ENCODE measurements at places on chromosomes 5 and 9. TPM values are rescaled to one million over a fixed set of nuclear protein-coding genes. Genes with fewer than 3 reads are reported as not detected.

The IPO11 gene
- polyA plus RNA-seq, result 20.9 TPM

- H3K4me1 ChIP-seq, result no peaks in the 10 kb centered on the region
- no peak overlapping the region for H3K27ac ChIP-seq
- DNase-seq, result no peak
- no peak overlapping the region for H3K4me3 ChIP-seq
- H3K27me3 ChIP-seq, result no peaks in the 10 kb centered on the region
- H3K36me3 ChIP-seq, result no peaks in the 10 kb centered on the region
Observed at GRCh38 chr9:39108145-39108544, 179.8 kb downstream of the CNTNAP3 start.

The PPIC gene
- 25.3 TPM for polyA plus RNA-seq

The MEGF9 gene
- polyA plus RNA-seq, result 17.6 TPM

The PTGS1 gene
- 9.2 TPM for polyA plus RNA-seq

GRCh38 chr9:131411719-131412681 lies 18.1 kb downstream of the PRRC2B start:
- H3K36me3 ChIP-seq, result peaks cover 13% of the 10 kb centered on the region
- H3K27ac ChIP-seq, result no peak overlapping the region
- H3K27me3 ChIP-seq, result no peaks in the 10 kb centered on the region

DNA sequence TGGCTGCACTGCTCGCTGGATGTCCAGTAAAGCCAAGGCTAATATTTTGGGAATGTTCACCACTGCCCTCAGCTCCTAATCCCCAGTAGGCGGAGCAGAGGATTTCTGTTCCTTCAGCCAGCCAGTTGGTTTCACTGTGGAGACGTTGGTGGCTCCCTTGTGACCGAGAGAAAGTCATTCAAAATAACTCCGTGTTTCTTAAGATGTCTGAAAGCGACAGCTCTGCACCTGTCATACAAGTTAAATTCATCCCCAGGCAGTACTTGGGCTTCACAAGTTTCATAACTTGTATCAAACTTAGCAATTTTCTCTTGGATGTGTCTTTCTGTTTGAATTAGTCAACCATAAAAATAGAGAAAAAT lies 382 bp upstream of the CDKN2B start:
- H3K4me3 ChIP-seq, result peak overlapping the region; percentile 87
- peaks cover 53% of the 10 kb centered on the region for H3K27me3 ChIP-seq
- no peaks in the 10 kb centered on the region for H3K4me1 ChIP-seq
- no peak for DNase-seq

The MLANA gene
- polyA plus RNA-seq, result 0.54 TPM

- H3K27me3 ChIP-seq, result no peaks in the 10 kb centered on the region
- no peak overlapping the region for H3K4me3 ChIP-seq
- no peak for DNase-seq
- H3K36me3 ChIP-seq, result no peaks in the 10 kb centered on the region
- no peak overlapping the region for H3K27ac ChIP-seq
Observed at GRCh38 chr9:32218100-32218767, 166.2 kb upstream of the ACO1 start.

The GDA gene
- 97.2 TPM for polyA plus RNA-seq

DNA sequence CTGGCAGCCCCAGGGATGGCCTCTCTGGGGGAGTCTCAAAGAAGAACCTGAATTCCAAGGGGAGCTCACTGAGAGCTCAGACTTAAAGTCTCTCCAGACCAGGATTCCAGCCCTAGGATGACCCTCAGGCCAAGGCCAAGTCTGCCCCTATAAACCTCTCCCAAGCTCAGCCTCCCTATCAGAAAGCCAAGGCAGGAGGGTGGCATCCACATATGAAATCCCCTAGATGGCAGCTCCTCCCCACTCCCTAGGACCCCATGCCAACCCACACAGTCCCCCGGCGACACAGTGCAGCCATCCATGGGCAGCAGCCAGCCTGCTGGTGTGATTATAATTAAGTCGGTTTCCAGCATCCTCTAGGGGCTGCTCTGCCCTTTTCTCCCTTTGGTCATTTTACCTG lies 269.9 kb downstream of the CDK5RAP2 start:
- H3K27ac ChIP-seq, result no peak overlapping the region
- no peaks in the 10 kb centered on the region for H3K4me1 ChIP-seq

DNA sequence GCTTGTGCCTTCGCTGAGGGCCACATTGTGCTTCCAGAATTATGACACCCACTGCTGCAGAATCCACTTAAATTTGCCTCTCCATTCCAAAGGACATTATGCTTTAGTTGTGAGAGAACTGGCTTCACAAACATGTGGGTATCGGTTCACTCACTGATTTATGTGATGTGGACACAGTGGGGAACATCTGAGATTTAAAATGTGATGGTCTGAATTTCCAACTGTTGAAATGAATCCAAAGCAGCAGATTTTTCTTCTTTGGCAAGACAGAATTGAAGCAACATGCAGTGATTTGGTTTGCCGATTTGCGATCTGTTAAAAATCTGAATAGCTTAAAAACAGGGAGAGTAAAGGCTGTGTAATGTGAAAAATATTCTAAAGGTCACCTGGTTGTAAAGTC lies 20.3 kb downstream of the PCSK5 start:
- peaks cover 75% of the 10 kb centered on the region for H3K4me1 ChIP-seq
- DNase-seq, result no peak
- H3K27ac ChIP-seq, result peak overlapping the region; percentile 91

The PCDHGB1 gene
- polyA plus RNA-seq, result 0.52 TPM

The FAM153A gene
- 0.58 TPM for polyA plus RNA-seq

GRCh38 chr9:135147474-135147805 lies 60.0 kb downstream of the OLFM1 start:
- H3K27ac ChIP-seq, result no peak overlapping the region
- no peaks in the 10 kb centered on the region for H3K36me3 ChIP-seq
- no peak for DNase-seq

- H3K4me3 ChIP-seq, result no peak overlapping the region
- H3K27ac ChIP-seq, result no peak overlapping the region
- DNase-seq, result no peak
- no peaks in the 10 kb centered on the region for H3K36me3 ChIP-seq
- no peaks in the 10 kb centered on the region for H3K27me3 ChIP-seq
- H3K4me1 ChIP-seq, result no peaks in the 10 kb centered on the region
Observed at GRCh38 chr5:126341906-126342630, 81.1 kb upstream of the GRAMD2B start.

DNA sequence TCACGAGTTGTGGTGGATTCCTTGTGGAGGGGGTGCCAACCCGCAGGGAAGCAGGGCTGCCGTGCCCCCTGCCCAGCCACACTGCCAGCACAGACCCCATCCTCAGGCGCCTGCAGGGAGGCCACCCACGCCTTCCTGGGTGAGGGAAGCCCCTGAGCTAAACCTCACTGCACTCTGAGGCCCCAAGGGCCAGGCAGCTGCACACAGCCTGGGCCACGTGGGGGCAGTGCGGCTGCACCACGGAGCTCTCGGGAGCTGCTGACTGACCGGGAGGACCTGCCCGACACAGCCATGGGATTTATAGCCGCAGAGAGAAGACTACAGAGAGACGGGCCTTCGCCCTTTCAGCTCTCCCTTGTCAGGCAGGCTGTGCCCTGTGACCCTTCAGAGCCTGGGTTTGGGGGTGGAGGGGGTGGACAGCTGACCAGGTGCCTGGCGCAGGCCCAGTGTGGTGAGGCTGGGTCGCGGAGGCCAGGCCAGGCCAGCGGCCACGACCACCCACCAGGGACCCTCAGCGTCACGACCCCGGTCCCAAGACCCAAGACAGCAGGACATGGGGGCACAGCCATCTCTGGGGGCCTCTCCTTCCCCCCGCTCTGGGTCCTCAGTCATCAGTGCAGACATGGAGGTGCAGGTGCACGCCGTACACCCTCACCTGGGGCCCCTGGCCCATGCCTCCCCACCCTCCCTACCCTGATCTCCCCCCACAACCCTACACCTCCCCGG lies 4.3 kb upstream of the AHRR start:
- peaks cover 38% of the 10 kb centered on the region for H3K36me3 ChIP-seq
- H3K4me3 ChIP-seq, result no peak overlapping the region
- H3K27ac ChIP-seq, result no peak overlapping the region
- peaks cover 37% of the 10 kb centered on the region for H3K27me3 ChIP-seq

GRCh38 chr5:133905424-133905823 lies 63.0 kb downstream of the C5orf15 start:
- H3K36me3 ChIP-seq, result no peaks in the 10 kb centered on the region
- no peak overlapping the region for H3K4me3 ChIP-seq
- peak overlapping the region; percentile 80 for H3K27ac ChIP-seq
- H3K27me3 ChIP-seq, result no peaks in the 10 kb centered on the region
- H3K4me1 ChIP-seq, result peaks cover 20% of the 10 kb centered on the region

GRCh38 chr9:116491219-116491618 lies 195.9 kb upstream of the TRIM32 start:
- H3K27me3 ChIP-seq, result no peaks in the 10 kb centered on the region
- H3K36me3 ChIP-seq, result no peaks in the 10 kb centered on the region
- no peak for DNase-seq
- no peak overlapping the region for H3K4me3 ChIP-seq

- H3K27ac ChIP-seq, result no peak overlapping the region
- H3K4me1 ChIP-seq, result no peaks in the 10 kb centered on the region
- peaks cover 7% of the 10 kb centered on the region for H3K36me3 ChIP-seq
Observed at GRCh38 chr9:125968714-125969374, 221.7 kb downstream of the PBX3 start.

- H3K4me1 ChIP-seq, result no peaks in the 10 kb centered on the region
- no peaks in the 10 kb centered on the region for H3K27me3 ChIP-seq
- H3K27ac ChIP-seq, result no peak overlapping the region
Observed at GRCh38 chr5:36681711-36682110, 75.3 kb downstream of the SLC1A3 start.

The SRA1 gene
- polyA plus RNA-seq, result 21.7 TPM

DNA sequence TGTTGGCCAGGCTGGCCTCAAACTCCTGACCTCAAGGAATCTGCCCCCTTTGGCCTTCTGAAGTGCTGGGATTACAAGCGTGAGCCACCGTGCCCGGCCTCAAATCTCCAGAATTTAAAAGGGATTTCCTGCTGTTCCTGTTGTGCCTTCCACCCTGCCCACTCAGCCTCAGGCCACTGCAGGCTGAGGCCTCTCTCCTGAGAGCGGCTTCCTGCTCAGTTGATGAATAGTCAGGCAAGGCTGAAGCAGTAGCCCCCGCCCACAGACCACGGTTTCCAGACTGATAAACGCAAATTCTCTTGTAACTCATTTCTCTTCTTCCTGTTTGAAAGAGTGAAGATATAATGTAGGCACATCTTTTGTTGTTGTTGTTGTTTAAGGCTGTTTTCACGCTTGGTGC lies 127.0 kb upstream of the PLCXD3 start:
- no peak overlapping the region for H3K27ac ChIP-seq
- no peak for DNase-seq
- no peaks in the 10 kb centered on the region for H3K4me1 ChIP-seq
- H3K27me3 ChIP-seq, result no peaks in the 10 kb centered on the region

The SPAAR gene
- 0.84 TPM for polyA plus RNA-seq

The RAB3C gene
- 12.6 TPM for polyA plus RNA-seq

The TMEM171 gene
- 13.7 TPM for polyA plus RNA-seq

DNA sequence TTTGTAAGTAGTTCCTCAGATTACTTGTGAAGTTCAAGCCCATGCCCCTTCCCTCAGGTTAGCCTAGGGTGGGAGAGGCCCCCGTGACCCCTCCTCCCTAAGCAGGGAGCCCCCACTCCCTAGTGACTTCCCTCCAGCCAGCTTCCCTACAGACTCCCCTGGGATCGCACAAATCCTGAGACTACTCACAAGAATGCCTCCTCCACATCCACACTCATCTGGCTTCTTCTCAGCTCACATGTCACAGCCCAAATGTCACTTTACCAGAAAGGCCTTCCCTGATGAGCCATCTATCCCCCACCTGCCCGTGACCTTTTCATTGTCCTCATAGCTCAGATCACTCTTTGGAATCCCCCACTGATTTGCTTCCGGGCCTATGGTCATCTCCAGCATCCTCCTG lies 96.7 kb upstream of the ARAP3 start:
- H3K27me3 ChIP-seq, result no peaks in the 10 kb centered on the region
- no peaks in the 10 kb centered on the region for H3K4me1 ChIP-seq
- DNase-seq, result no peak
- H3K27ac ChIP-seq, result no peak overlapping the region

The LHFPL2 gene
- polyA plus RNA-seq, result 40.7 TPM

- no peak for DNase-seq
- no peak overlapping the region for H3K4me3 ChIP-seq
- H3K27ac ChIP-seq, result no peak overlapping the region
Observed at GRCh38 chr5:855771-856530, 5.2 kb upstream of the ZDHHC11 start.

DNA sequence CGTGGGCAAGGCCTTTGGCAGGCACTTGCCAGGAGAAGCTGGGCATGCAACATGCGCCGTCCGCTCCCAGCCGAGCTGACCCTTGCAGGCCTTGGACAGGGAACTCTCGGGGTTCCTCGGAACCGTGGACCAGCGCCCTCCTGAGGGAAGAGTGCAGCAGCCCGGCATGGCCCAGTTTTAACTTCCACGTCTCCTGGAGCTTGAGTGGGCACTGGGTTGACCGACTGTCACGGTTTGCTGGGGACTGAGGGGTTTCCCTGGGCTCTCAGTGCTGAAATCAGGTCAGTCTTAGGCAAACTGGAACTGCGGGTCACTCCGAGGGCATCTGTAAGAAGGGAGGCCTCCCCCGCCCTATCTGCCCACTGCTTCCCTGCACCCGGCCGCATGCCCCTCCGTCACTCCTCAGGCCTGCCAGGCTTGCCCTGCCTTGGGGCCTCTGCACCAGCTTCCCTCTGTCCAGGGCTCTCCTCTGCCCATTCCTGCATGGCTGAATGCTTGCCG lies 87.0 kb upstream of the PHYKPL start:
- no peak for DNase-seq
- no peaks in the 10 kb centered on the region for H3K27me3 ChIP-seq
- no peak overlapping the region for H3K4me3 ChIP-seq
- no peaks in the 10 kb centered on the region for H3K36me3 ChIP-seq
- H3K27ac ChIP-seq, result no peak overlapping the region

The COQ4 gene
- polyA plus RNA-seq, result 88.1 TPM

GRCh38 chr5:95533106-95533505 lies 21.7 kb downstream of the SKIC3 start:
- no peaks in the 10 kb centered on the region for H3K27me3 ChIP-seq
- DNase-seq, result no peak
- no peak overlapping the region for H3K27ac ChIP-seq
- no peaks in the 10 kb centered on the region for H3K4me1 ChIP-seq

The SLC46A2 gene
- 0.43 TPM for polyA plus RNA-seq

The SLC25A48 gene
- 0.54 TPM for polyA plus RNA-seq

- peak; percentile 52 for DNase-seq
- H3K27me3 ChIP-seq, result no peaks in the 10 kb centered on the region
- H3K27ac ChIP-seq, result peak overlapping the region; percentile 80
- peaks cover 15% of the 10 kb centered on the region for H3K4me1 ChIP-seq
- H3K4me3 ChIP-seq, result no peak overlapping the region
Observed at GRCh38 chr5:154722936-154723335, 32.2 kb upstream of the LARP1 start.

- H3K36me3 ChIP-seq, result no peaks in the 10 kb centered on the region
- H3K27ac ChIP-seq, result no peak overlapping the region
- H3K4me1 ChIP-seq, result no peaks in the 10 kb centered on the region
- no peak for DNase-seq
Observed at GRCh38 chr5:161966564-161966963, 101.0 kb upstream of the GABRG2 start.

All from large intestine (tissue), 12 donors.